ENCODE measurements at places on chromosomes 3 and 15.

GRCh38 chr3:99250272-99250671, 348.8 kb upstream of the DCBLD2 start:
- no peak for DNase-seq

DNA sequence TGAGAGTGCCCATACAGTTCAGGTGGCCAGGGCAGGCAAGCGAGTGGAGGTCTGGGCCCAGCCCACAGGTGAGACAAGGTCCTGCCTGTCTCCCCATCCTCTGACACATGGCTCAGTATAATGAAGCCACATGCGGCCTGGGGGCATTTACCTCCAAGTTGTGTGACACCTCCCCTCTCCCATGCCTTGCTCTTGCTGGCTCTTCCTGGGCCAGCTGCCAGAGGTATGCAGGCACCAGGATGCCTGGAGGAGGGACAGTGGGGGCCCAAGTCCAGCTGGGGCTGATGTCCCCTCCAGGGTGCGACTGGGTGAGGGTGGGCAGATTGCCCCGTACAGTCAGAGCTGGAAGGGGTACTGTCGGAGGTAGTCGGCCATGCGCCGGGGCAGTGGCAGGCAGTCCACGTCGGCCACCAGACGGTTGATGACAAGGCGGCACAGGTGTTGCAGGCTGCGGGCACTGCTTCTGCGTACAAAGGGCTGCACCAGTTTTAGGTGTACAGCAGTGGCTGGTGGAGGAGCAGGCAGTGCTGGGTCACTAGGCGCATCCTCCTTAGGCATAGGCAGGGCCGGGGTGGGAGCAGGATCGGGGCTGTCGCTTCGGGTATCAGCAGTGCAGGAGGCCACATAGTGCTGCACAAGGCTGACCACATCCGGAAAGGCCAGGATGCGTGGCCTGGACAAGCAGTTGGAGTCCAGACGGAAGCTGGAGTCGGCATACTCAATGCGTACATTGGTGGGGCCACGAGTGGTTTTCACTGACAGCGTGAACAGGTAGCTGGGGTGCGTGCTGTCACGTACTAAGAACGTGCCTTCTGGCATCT, 4.1 kb downstream of the CISH start:
- DNase-seq: no peak

DNA sequence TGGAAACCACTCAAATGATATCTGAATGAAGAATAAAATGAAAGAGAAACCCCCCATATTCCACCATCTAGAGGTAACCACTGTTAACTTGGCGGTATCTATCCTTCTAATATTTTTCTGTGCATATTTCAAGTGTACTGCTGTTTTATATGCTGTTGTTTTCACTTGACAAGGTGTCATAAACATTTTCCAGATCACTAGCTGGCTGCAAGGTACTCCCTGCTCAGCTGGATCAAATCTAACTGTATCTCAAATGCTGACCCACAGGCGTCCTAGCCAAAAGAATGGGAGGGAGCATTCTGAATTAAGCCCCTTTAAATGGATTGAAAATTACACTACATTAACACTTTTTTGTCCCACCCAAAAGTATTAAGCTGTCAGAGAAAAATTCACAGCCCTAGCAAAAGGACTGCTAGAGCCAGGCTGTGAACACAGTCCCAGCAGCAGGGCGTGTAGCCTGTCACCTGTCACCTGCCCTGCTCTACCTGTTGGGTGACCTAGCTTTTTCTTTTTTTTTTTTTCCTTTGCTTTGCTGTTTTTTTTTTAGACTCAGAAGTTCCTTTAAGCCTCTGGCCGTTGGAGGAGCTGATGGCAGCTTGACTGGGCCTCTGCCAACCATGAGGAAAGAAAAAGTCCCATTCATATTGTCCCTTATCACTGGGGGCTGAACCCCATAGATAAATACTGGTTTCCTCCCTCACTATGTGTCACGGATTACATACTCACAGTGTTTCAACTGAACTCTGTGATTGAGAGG, 93.7 kb upstream of the TSC22D2 start:
- no peak for DNase-seq

- DNase-seq: no peak
Measured at GRCh38 chr3:197881970-197882338, 68.0 kb upstream of the RPL35A start.

DNA sequence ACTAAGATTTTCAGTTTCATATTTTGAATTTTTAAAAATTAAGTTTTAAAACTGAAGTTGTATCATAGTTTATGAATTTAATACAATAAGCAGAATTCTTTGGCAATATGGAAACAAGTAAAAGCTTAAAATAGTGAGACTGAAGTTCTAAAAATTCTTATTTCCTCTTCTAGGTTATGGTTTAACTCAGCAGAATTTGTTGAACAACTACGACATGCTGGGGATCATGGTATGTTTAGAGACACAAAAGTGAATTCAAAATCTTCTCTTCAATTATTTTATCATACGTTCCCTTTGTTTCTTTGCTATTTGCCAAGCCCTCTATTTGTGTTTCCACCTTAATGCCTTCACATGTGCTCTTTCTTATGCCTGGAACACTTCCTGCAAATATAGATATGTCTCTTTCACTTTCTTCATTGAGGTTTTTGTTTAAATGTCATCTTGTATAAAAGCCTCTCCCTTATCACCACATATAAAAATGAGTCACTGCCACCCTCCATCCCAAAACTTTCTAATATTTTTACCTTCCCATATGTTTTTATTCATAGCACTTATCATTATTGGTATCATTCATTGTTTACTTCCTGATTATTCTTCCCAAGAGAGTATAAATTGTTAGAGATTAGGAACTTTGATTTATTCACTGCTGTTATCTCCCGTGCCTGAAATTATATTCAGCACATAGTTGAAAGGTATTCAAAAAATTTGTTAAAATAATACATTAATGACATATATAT, 6.4 kb downstream of the SUCNR1 start:
- DNase-seq: no peak

- no peak for DNase-seq
Measured at GRCh38 chr3:57206423-57206822, 6.6 kb upstream of the HESX1 start.

DNA sequence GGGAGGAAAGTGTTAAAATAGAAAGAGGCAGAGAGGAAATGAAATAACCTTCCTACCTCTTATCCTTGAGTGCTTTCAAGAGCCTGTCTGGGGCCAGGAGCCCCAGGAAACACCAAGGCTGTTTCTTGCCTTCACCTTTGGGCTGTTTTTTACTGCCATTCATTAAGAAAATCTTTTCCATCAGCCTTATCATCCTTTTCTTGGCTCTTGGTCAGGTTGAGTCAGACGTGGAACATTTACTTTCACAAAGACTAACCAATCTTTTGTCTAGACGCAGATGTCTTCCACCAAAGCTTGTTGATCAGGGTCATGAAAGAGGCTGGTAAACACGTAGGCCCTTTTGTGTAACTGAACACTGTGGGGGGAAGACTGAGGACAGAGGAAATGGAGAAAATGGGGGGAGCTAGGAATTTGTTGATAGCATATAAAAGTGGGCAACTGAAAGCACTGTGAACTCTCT, 151.0 kb upstream of the THBS1 start:
- DNase-seq: no peak

GRCh38 chr3:115822579-115822978, 199.3 kb downstream of the GAP43 start:
- DNase-seq: no peak

DNA sequence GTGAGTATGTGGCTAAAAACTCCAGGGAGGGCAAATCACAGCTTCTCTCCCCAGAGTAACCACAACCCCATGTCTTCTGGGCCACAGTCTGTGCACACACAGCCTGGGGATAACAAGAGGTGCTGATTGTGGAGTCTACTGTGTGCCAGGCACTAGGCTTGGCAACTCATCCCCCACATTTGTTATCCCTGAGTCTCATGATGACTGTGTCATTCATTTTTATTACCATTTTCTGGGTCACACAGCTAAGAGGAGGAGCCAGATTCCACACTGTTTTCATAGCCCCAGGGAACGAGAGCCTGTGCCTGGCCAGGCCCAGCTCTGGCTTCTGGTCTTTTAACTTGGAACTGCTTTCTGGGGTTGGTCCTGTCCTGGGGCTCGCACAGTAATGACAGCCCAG, 34.5 kb downstream of the ESYT3 start:
- DNase-seq: no peak

DNA sequence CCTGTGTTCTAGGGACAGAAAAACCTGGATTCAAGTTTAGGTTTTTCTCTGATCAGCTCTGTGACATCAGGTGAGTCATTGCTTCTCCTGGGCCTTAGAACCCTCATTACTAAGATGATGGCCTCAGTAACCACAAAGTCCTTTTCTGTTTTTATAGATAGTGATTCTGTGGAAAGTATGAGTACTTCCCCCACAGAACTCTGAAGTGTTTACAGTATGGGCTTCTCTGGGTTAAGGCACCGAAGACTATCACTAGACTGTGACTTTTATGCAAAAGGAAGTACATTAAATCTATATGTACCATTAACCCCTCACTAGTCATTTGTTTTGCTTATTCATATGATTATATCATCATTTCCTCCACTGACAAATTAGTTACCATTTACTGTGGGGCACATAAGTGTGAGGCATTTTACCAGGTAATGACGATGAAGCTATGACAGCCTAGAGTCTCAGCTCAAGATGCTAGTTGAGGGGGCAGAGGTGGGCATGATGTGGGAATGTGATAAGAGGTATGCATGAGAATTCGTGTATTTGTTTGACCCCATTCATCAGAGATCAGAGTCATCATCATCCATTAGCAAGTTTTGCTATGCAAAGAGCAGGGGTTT, 15.0 kb upstream of the RORA start:
- DNase-seq: no peak

- no peak for DNase-seq
Measured at GRCh38 chr3:158405507-158405906, 165.5 kb upstream of the MLF1 start.

DNA sequence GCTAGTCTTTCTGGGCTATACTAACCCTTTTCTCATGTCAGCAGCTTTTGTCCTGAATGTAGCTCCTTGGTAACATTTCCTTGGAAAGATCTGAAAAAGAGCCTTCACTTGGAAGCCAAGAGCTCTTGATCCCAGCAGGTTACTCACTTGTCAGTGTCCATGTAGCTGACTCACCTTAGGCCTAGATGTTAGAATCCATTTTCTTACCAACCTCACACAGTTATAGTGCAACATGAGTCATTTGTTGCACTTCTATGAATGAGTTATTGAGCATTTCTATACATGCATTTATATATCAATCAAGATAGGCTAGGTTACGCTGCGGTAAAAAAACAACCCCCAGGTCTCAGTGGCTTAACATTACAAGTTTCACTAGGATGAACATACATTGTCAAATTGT, 106.8 kb upstream of the SLC7A14 start:
- DNase-seq: no peak

DNA sequence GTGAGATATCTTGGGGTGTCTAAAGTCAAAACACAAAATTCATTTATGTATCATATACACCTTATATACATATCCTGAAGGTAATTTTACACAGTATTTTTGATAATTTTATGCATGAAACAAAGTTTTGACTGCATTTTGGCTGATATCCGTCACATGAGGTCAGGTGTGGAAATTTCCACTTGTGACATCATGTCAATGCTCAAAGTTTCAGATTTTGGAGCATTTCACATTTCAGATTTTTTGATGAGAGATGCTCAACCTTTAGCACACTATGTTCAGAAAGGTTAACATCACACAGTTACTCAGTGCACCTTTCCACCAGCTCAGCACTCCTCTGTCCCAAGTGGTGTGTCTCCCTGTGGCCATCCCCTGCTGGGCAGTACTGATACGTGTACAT, 37.7 kb upstream of the CPB1 start:
- no peak for DNase-seq

GRCh38 chr3:97235179-97235578, 420.8 kb downstream of the EPHA6 start:
- no peak for DNase-seq

GRCh38 chr3:141354517-141354916, 13.8 kb upstream of the ZBTB38 start:
- DNase-seq: no peak

DNA sequence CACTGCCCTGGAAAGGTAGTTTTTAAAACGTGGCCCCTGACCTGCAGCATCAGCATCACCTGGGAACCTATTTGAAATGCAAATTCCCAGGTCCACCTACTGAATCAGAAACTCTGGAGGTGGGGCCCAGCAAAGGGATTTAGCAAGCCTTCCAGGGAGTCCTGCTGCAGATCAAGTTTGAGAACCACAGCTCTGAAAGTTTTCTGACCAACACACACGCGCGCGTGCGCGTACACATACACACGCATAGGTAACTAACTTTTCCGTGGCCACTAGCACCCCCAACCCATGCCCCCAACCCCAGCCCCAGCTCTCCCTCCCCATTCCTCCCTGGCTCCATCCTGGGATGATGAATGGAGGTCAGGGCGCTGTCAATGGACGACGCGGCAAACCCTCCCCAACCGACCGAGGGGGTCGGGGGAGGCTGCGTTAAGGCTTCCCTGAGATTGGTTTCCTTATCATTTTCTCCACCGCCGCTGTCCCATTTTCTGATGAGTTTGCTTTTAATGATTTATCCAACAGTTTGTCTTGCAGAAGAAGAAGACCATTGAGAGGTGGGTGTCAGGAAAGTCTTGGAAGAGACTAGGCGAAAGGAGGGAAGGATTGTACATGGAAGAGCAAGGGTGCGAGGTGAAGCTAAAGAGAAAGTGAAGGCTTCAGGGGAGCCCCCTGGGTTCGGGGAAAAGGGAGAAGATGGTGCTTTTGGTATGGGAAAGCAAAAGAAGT, 590 bp upstream of the BOC start:
- DNase-seq: no peak

- no peak for DNase-seq
Measured at GRCh38 chr3:76177610-76178009, 392.3 kb upstream of the ZNF717 start.

DNA sequence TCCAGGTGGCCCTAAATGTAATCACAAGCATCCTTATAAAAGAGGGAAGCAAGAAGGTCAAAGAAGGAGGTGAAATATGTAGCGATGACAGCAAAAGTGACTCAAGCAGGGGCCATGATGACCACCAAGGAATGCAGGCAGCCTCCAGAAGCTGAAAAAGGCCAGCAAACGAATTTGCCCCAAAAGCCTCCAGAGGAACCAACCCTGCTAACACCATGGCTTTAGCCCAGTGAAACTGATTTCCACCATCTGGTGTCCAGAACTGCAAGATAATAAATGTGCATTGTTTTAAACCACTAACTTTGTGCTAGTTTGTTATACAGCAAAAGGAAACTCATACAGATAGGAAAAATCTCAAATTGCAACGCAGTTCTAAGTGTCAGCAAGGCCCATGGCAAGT, 23.0 kb upstream of the RBSN start:
- no peak for DNase-seq

GRCh38 chr15:59583088-59583487, 28.5 kb upstream of the GCNT3 start:
- no peak for DNase-seq

DNA sequence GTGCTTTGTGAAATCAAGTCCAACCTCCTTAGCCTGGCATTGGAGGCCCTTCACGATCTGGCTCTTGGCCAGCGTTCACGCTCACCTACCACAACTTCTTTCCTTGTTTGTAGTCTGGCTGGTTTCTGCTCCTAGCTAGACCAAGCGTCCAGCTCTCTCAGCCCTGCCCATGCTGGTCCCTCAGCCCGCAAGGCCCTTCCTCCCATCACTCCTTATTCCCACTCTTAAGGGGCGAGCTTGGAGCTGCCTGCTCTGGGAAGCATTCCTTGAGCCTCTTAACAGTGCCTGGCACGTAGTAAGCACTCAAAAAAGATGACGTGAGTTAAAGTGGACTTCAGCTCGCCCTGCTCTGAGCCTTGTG, 8.7 kb downstream of the SLC6A6 start:
- DNase-seq: no peak

- DNase-seq: no peak
Measured at GRCh38 chr15:85485956-85486567, 105.7 kb downstream of the AKAP13 start.
